Posterior vena cava (tissue), 2 donors: ENCODE measurements at places on chromosomes 2 and 18. TPM values are rescaled to one million over a fixed set of nuclear protein-coding genes. Genes with fewer than 3 reads are reported as not detected.

- DNase-seq: no peak
Observed at GRCh38 chr2:85165088-85165690, 32.0 kb downstream of the TCF7L1 start.

- no peak for DNase-seq
Observed at GRCh38 chr2:58089081-58089480, 42.5 kb downstream of the VRK2 start.

GRCh38 chr2:73850009-73850408 lies 21.2 kb downstream of the STAMBP start:
- no peak for DNase-seq

EHD3 gene
- total RNA-seq: 28.7 TPM

CLEC4F gene
- 0.32 TPM for total RNA-seq

GRCh38 chr2:104793966-104794365 lies 59.9 kb upstream of the POU3F3 start:
- no peak for DNase-seq

C2orf92 gene
- 7.1 TPM for total RNA-seq

DNA sequence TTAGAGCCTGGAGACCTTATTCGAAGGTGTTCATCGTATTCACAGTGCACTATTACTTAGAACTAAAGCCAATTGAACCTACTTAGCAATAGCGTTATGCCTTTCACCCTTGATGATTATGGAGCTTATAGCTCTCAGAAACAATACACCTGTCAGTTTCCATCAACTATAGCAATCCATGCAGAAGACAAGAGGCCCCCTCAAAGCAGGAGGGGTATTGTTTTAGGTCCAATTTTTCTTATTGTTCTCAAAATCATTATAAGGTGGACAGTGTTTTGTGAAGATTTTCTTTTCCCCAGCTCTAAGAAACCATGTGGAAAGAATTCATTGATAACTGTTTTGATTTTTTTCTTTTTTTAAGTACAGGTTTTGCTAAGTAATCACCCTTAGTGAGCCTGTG lies 135.5 kb downstream of the MEIS1 start:
- no peak for DNase-seq

NBAS gene
- total RNA-seq: 38.1 TPM

- DNase-seq: no peak
Observed at GRCh38 chr2:105912081-105912480, 167.4 kb downstream of the NCK2 start.

DNA sequence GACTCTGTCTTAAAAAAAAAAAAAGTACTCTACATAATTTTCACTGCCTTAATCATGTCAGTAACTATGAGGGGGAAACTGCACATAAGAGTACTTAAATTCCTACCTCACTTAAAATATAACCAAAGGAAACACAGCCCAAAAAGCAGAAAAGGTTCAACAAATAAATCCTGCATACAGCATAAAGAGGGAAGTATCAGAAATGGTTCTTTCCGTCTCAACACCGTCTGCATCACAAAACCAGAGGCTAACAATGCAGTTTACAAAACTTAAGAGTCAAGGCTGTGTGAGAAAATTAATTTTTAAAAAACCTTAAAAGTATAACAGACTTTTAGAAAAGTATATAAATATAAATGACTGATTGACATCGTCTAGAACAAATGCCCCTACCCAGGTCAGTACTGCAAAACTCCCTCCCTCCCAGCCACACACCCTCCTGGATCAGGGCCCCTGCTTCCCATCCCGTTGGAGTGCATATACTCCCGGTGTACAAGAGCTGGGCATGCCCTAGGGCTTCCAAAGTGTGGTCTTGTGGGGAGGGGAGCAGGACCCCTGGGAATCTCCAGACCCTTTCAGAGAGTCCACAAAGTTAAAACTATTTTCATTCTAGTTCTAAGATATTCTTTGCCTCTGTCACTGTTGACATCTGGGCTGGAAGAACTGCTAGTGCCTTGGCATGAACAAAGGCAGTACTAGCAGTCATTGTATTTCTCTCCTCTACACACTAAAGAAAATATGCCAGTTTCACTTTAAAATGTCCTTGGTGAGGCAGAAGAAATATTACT lies 67.0 kb upstream of the SERTAD2 start:
- no peak for DNase-seq

GPR45 gene
- total RNA-seq: not detected

- no peak for DNase-seq
Observed at GRCh38 chr2:98484121-98484557, 39.5 kb downstream of the INPP4A start.

MRPS5 gene
- 32.2 TPM for total RNA-seq

CYTIP gene
- total RNA-seq: 6.8 TPM

GRCh38 chr18:12046046-12046750 lies 47.4 kb upstream of the ANKRD62 start:
- DNase-seq: no peak

DNA sequence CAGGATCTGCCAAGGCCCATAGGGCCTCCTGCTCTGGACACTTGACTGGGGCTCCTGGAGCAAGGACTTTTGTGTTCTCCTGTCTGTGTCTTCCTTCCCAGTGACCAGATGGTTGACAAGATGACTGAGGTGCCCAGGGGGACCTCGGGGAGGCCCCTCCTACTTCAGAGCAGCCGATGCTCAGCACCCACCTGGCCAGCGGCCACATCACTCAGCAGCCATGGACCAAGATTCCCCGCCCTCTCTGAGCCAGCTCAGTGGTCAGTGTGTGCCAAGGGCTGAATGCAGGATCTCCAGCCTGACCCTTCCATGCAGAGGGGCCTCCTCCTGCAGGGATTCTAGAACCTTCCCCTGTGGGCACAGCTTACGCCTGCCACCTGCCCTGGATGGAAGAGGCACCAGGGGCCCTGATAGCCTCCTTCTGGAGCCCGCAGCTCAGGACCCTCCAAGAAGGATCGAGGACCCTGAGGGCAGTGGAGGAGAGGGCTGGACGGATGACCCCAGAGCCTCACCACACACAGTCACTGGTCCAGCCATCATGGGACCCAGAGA lies 87.4 kb upstream of the GPC1 start:
- peak; percentile 64 for DNase-seq

EHBP1 gene
- total RNA-seq: 67.6 TPM

- DNase-seq: no peak
Observed at GRCh38 chr18:50659091-50660003, 99.5 kb downstream of the MAPK4 start.

CDC42EP3 gene
- 95.3 TPM for total RNA-seq

- DNase-seq: no peak
Observed at GRCh38 chr2:230068651-230069055, at the start of gene SLC16A14. Gene SLC16A14 (minus strand): TSS chr2:230068924. CDS start chr2:230059352, 9,572 bp downstream.

DNA sequence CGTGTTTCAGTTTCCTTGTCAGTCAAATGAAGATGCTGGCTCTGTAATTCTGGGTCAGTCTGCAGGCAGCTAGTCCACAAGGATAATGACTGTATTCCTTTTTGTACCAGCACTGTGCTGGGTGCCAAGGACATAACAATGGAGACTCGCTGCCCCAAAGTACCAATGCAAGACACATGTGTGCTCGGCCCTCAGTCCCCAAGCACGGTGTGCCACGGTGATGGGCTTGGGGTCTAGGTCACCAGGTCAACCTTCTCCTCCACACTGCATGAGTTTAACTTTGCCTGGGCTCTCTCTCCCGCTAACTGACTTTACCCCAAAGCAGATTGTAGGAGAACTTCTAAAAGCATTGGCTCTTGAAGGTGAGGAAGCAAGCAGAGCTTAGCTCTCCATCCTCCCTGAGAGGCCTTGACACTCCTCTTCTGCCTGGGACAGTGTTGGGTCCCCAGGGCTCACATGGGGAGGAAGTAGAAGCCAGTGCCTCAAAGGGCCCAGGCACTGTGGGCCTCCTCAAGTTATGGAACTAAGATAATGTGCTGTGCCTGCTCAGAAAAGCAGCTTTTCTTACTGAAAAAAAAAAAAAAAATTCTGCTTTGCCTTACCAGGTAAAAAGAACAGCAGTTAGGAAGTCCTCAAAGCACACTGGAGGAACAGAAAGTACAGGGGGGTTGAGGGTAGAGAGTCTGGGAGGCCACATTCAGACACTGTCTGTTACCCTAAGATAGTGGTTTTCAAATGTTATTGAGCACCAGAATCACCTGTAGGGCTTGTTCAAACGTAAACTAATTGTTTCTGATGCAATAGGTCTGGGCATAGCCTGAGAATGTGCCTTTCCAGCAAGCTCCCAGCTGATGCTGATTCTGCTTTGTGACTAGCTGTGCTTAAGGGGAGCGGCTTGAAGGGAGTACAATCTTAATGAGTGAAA lies 276.4 kb upstream of the CXCR4 start:
- DNase-seq: no peak

DPYSL5 gene
- not detected for total RNA-seq
